ENCODE measurements at places on chromosomes 12 and 14. TPM values are rescaled to one million over a fixed set of nuclear protein-coding genes. Genes with fewer than 3 reads are reported as not detected.
A peak's percentile ranks its signal among the peaks of the same experiment; 100 is the strongest.

TRHDE gene
- total RNA-seq, result not detected

FZD10 gene
- not detected for total RNA-seq

MYH6 gene
- not detected for total RNA-seq

PPFIA2 gene
- total RNA-seq, result not detected

ATF1 gene
- total RNA-seq, result 35.5 TPM

OVCH1 gene
- total RNA-seq, result not detected

MAP1LC3B2 gene
- total RNA-seq, result not detected

VDR gene
- total RNA-seq, result 1.4 TPM

SLC25A47 gene
- not detected for total RNA-seq

OTOGL gene
- 2.7 TPM for total RNA-seq

NRXN3 gene
- total RNA-seq, result 0.03 TPM

CLEC2B gene
- total RNA-seq, result 13.0 TPM

GRCh38 chr14:73460691-73461127, 2.4 kb upstream of the NUMB start:
- DNase-seq, result no peak

- no peak for DNase-seq
These were observed 74.6 kb downstream of the RERG start for GRCh38 chr12:15146585-15146984.

GRCh38 chr12:69905801-69906200, 80.8 kb downstream of the MYRFL start:
- no peak for DNase-seq

- DNase-seq, result no peak
These were observed 13.1 kb upstream of the ANKS1B start for GRCh38 chr12:99997806-99998205.

- DNase-seq, result no peak
These were observed 10.2 kb upstream of the PRMT8 start for GRCh38 chr12:3480764-3481163.

DNA sequence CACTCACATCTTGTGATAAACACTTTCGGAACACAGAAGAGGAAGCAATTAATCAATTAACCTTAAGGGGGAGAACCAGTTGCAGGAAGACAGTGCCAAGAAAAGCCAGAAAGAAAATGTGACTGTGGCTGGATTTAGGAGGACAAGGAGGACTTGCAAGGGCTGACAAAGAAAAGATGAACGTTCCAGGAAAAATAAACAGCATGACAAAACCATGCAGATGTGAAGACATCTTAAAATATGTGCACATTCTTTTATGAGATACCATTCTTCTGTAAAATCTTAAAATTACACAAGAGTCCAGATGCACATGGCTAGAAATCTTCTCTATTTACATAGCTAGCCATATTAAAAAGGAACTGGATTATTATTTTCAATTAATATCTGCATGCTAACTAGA, 33.4 kb downstream of the KITLG start:
- DNase-seq, result no peak

- no peak for DNase-seq
These were observed 6.5 kb downstream of the CCDC60 start for GRCh38 chr12:119341020-119341419.

DNA sequence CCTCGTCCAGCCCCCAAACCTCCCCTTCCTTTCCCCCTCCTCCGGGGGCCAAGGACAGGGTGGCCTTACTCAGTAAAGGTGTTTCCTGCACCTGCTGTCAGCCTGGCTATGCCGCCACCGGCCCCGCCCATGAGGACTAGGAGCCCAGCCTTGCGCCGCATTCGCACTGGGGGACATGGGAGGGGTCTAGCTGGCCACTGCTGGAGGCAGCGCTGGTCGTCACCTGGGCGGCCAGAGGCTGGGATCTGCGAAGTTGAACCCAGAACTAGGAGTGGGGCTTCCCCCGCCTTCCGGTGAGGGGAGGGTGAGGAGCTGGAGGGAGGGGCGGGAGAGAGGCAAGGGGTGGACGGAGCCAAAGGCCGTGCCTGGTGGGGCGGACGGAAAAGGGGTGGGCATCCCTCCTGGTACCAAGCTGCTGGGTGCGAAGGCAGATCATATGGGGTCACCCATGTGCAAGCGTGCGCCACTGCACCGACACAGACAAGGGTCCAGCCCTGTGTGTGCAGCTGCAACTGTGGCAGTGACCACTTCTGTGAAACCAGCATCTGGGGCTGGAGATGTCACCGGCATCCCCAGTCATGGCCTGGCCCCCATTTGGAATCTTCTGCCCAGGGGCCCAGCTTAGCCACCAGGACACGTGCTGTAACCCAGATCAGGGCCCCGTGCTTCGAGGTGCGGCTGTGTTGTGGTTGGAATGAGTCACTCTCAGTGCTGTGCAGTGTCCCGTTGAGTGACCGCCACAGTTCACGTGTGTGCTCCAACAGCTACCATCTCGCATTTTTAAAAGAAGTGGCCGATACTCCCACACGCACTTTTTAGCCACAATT, 8.5 kb downstream of the AMN start:
- DNase-seq, result no peak

GRCh38 chr12:99983456-99984258, 1.1 kb downstream of the ANKS1B start:
- no peak for DNase-seq

- no peak for DNase-seq
These were observed 629 bp downstream of the FBRSL1 start for GRCh38 chr12:132490422-132491137.

DNA sequence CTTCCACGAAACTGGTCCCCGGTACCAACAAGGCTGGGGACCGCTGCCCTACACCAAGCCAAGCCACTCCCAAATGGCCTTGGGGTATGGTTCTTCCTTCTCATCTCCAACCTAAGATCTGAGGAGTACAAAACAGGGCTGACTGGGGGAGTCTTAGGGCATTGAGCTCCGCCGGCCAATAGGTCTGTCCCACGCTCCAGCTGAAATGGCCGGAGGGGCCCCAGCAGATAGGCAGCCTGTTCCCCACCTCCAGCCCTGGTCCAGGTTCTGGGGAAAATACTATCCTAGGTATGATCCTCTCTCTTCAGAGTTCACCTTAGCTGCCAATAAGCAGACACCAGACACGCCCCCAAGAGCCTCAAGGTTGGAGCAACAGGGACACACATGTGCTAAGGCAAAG, 90.2 kb downstream of the ACTN1 start:
- no peak for DNase-seq

GRCh38 chr14:36682338-36682737, 20.7 kb downstream of the PAX9 start:
- DNase-seq, result no peak

GRCh38 chr12:26651566-26652188, 181.3 kb downstream of the ITPR2 start:
- peak; percentile 77 for DNase-seq

DNA sequence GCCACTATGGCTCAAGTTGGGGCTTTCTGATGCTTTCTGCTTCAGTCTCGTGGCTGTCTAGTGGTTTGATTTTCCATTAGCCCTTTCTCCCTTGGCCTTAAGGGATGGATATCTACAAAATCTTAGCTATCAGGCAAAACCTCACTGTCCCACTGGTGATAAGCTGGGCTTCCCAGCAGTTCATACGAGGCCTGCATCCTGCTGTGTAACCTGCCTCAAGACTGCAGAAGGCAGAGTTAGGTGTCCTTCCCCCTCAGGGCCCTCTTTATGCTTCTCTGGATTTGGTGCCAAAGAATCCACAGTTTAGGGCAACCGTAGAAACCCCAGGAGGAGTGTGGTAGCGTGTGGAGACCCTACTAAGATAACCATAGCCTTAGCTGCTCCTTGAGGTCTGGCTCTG, 38.9 kb downstream of the ETV6 start:
- no peak for DNase-seq

GRCh38 chr14:37595809-37596621, 586 bp downstream of the TTC6 start:
- no peak for DNase-seq

- peak; percentile 89 for DNase-seq
These were observed at the start of gene GPATCH2L for GRCh38 chr14:76151398-76152332. Gene GPATCH2L, plus strand, starts transcription at chr14:76151922. Its CDS starts 2,442 bp downstream, at chr14:76154364.

DNA sequence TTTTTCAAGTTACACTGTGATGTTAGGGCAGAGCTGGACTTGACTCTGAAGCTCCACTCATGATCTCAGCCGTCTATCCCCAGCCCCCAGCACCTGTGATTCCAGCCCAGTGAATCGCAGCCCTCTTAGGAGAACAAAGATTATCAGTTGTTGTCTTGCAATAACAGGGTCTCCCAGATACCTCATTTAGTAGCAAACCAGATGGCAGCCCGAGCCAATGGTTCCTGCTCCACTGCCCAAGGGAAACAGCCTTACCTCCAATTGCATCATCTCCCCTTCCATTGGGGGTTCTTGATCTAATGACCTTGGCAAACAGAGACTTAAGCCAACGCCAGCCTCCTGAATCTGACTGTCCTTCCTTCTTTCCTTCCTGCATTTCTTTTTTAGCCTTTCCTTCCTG, 371.2 kb downstream of the BCL11B start:
- DNase-seq, result no peak

GRCh38 chr12:106101803-106102202, 37.0 kb downstream of the NUAK1 start:
- DNase-seq, result no peak

GRCh38 chr12:132747896-132748295, 13.7 kb downstream of the ANKLE2 start:
- DNase-seq, result no peak

GRCh38 chr12:19288603-19289244, 150.6 kb upstream of the AEBP2 start:
- DNase-seq, result peak; percentile 64

DNA sequence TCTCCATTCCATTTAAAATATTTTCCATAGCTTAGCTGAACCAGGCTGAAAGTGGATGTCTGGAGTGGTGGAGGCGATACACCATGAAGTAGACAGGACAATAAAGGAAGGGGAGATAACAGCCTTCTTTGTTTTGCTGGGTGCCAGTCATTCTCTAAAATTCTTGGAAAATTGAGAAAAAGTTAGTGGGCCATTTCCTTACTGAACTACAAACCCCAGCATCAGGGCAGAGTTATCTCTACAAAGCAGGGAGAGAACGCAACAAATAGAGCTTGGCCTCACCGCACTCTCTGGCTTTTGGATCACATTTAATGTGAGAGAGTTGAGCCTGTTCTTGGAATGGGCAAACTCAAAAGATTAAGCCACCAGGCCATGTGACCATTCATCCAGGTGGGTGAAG, 41.2 kb upstream of the LRRC10 start:
- DNase-seq, result no peak

GRCh38 chr12:113907446-113908180, 58.5 kb downstream of the RBM19 start:
- no peak for DNase-seq

DNA sequence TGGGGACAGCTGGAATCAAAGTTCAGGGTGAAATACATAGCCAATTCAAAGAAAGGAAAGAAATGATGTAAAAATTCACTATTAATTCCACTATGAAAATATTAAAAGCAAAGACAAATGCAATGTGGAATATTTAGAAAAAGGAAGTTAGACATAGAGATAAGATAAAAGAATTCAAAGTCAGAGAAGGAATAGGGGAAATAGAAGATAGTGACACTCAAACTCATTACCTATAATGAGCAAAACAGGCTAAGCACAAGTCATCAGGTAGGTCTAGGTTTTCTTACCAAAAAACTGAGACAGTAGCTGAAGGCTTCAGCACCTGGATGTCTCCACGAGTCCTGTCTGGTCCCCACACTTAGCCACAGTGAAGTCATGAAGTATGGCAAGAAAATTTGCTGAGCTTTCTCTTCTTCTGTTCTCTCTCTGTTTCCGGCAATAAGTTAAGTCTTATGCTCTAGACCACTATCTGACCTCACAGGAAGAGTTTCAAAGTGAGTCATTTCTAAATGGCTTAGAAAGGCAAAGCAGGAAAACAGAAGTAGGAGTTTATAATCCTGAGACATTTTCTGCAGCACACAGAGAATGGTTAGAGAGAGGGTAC, at the start of gene C3AR1:
TSS of gene C3AR1 (minus strand) at position 369 of the 604 bp plus-strand sequence. CDS start 6,174 bp downstream, outside the sequence.
- peak; percentile 68 for DNase-seq

DNA sequence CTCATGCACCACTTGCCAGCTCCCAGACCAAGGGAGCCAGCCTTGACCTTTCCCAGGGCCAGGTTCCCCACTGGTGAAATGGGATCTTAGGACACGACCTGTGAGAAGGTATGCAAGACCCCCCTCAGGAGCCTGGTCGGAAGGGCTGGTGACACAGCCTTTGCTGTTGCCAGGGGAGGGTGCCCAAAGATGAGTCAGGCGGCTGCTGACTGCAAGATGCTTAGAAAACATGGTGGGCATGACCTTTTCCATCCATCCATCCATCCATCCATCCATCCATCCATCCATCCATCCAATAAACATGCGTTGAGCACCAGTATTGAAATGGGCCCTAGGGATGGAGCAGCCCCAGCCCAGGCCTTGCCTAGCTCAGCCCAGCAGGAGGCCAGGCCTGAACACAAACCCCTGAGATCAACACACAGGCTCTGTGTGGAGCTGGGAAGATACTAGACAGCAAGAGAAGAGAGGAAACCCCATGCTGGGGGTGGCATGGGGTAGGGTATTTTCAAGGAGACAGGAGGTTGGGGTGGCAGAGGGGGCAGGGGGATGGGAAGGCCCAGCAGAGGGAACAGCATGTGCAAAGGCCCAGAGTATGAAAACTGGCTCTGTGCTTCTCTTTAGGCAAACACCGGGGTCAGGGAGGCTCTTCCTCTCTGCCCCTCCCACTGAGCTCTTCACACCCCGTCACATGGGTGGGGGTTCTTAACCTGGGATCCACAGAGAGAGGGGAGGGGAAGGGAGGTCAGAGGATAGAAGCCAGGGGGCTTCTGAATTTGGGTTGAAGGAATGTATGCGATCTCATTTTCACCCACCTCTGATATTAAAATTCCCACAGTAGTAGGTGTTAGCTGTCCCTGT, 26.2 kb upstream of the YY1 start:
- DNase-seq, result peak; percentile 24

DNA sequence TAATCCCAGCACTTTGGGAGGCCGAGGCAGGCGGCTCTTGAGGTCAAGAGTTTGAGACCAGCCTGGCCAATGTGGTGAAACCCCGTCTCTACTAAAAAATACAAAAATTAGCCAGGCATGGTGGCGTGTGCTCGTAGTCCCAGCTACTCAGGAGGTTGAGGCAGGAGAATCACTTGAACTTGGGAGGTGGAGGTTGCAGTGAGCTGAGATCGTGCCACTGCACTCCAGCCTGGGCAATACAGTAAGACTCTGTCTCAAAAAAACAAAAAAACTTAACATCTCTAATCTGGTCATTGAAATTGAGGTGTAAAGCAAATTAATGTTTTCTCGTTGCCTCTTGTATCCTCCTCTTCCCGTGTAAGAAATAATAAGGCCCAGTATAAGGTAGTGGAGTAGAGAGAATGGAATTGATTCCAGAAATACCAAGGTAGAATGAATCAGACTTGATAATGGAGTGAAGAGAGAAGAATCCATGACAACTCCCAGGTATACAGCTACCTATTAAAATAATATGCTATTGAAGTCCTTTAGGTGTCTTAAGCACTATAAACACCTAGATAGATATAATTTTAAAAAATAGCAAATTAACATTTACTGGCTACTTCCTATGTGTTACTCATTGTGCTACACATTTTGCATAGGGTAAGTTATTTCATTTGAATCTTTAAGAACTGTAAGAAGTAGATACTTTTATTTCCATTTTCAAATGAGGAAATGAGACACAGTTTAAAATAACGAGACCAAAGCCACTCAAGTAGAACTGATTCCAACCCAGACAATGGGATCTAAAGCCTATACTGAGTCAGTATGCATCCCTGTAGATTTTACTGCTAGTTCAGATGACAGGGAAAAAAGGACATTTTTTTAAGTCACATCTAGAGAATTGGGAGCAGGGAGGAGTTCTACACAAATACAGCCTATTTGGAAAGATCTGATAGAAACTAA, 23.2 kb downstream of the RAP1B start:
- DNase-seq, result no peak

All from SK-MEL-5 (cell line).